ENCODE measurements at places on chromosomes 13 and 19. TPM values are rescaled to one million over a fixed set of nuclear protein-coding genes. Genes with fewer than 3 reads are reported as not detected.
A peak's percentile ranks its signal among the peaks of the same experiment; 100 is the strongest.

DNA sequence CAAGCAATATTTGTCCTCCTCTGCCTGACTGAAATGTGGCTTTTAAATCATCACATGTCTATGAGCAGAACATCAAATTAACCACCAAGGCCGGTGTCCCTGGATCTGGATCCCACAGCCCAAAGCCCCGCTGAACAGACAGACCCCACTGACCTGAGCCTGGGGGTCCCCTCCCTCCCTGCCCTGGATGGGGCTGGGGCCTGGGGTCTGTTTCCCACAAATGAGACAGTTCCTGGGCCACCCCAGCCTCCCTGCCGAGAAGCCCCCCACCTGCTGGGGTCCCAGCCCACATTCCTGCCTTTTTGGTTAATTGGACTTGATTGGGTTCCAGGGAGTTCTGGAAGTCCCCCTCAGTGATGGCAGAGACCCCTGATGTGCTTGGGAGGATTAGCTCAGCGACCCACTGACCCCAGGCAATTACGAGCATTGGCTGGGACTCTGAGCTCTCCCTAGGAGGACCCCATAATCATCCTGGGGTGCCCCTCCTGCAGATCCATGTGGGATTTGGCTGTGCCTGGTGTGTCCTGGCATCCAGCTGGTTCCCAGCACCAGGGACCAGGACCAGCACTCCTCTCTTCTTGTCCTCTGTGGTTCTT is 19.4 kb upstream of the CPAMD8 start:
- H3K36me3 ChIP-seq, result no peaks in the 10 kb centered on the region
- no peak overlapping the region for H3K4me3 ChIP-seq
- no peaks in the 10 kb centered on the region for H3K4me1 ChIP-seq
- H3K27ac ChIP-seq, result no peak overlapping the region
- no peaks in the 10 kb centered on the region for H3K27me3 ChIP-seq

GRCh38 chr19:45507872-45508416 is 665 bp downstream of the VASP start:
- H3K27me3 ChIP-seq, result no peaks in the 10 kb centered on the region
- peaks cover 8% of the 10 kb centered on the region for H3K4me1 ChIP-seq
- H3K36me3 ChIP-seq, result no peaks in the 10 kb centered on the region
- DNase-seq, result peak; percentile 12
- peak overlapping the region; percentile 90 for H3K27ac ChIP-seq

DNA sequence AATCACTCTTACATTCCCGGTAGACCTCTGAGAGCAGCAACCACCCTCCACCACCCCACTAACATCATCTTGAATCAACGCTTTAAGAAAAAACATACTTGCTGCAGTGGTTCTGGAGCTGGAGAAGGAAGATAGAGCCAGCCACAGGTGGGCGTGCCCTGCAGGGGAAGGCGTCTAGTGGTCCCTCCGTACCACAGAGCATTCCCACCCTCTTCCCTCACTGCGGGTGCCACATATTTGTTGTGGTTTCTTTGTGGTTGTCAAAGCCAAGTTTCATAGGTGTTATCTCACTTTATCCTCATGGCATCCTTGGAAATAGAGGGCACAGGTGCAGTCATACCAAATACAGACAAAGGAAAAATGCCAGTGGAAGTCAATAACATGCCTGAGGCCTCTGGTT is 22.2 kb downstream of the COL4A2 start:
- H3K27me3 ChIP-seq, result no peaks in the 10 kb centered on the region
- DNase-seq, result no peak
- H3K27ac ChIP-seq, result no peak overlapping the region
- no peak overlapping the region for H3K4me3 ChIP-seq

DNA sequence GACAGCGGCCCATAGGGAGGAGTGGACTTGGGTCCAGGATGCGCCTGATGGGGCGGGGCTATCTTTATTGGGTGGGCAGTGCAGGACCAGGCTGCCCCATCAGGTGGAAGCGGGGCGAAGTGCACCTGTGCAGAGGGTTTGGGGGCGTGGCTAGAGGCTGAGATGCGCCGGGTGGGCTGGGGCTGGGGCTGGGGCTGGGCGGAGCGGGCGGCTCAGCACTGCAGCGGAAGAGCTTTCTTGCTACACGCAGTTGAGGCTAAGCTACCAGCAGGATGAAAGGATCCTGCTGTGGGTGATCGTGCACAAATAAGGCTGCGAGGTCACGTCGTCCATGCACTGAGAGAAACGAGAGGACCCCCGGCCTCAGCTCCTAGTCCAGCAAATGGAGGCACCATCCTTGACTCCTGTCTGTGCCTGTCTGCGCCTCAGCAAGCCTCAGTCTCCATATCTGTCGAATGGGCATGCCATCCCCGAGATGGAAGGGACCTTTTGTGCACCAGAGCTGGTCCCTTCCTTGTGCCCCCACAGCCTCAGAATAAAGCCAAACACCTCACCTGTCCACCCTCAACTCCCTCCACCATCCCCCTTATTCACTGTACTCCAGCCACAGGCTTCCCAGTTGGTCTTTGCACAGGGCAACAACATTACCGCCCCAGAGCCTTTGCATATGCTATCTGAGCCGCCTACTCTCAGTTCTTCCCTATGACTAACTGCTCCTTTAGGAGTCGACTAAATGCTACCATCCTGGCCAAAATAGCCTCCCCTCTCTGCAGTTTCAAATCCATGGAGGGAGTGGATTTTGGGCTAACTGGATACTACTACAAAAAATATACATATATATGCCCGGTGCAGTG is 21.0 kb upstream of the HOMER3 start:
- H3K4me3 ChIP-seq, result no peak overlapping the region
- DNase-seq, result peak; percentile 76
- no peaks in the 10 kb centered on the region for H3K4me1 ChIP-seq
- no peak overlapping the region for H3K27ac ChIP-seq

The VSTM2B gene
- total RNA-seq, result not detected

DNA sequence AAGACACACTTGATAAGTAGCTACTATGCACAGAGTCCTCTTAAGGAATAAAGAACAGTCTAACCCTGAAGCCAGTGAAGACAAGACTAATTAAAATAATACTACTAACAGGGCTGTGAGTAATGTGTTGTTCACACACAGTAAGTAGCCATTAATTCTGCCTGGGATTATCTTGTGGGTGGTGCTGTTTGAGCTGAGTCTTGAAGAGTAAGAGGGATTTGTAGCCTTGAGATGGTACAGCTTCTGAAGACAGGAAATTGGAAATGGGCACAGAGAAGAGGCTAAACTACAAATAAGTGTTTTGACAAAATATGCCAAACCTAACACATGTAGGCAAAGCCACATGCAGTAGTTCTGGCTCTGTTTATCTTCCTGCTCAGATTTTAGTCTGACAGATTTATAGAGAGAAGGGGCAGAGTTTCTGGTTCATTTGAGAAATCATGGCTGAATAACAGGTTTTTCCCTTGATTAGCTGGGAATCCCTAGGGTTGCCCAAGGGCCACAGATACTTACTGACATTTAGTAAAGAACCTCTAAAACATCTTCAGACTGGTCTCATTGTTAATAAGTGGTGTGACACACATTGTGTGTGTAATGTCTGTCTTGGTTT is 38.0 kb downstream of the ITGBL1 start:
- no peak overlapping the region for H3K27ac ChIP-seq
- no peaks in the 10 kb centered on the region for H3K27me3 ChIP-seq
- no peak overlapping the region for H3K4me3 ChIP-seq

DNA sequence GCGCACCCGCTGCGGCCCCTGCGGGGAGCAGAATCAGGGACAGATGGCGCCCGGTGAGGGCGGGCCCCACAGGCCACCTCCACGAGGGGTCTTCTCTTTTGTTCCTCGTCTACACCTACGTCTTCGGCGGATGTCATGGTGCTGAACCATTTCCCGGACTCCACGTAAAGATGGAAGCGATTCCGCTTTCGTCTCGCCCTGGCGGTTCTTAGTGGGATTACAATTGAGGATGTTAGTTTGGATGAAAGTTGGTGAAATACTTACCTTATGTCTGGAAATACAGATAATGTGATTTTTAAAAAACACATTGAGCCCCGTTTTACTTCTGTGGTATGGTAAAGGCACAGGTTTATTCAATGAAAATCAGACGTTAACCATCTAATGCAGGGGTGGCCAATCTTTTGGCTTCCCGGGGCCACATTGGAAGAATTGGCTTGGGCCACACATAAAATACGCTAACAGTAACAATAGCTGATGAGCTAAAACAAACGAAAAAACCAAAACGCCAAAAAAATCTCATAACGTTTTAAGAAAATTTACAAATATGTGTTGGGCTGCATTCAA is 1.4 kb upstream of the ZMYM5 start:
- DNase-seq, result peak; percentile 92
- H3K27me3 ChIP-seq, result no peaks in the 10 kb centered on the region
- H3K4me1 ChIP-seq, result peaks cover 8% of the 10 kb centered on the region
- peak overlapping the region; percentile 81 for H3K4me3 ChIP-seq
- no peaks in the 10 kb centered on the region for H3K36me3 ChIP-seq
- peak overlapping the region; percentile 98 for H3K27ac ChIP-seq

The ALOX5AP gene
- 25.0 TPM for total RNA-seq

DNA sequence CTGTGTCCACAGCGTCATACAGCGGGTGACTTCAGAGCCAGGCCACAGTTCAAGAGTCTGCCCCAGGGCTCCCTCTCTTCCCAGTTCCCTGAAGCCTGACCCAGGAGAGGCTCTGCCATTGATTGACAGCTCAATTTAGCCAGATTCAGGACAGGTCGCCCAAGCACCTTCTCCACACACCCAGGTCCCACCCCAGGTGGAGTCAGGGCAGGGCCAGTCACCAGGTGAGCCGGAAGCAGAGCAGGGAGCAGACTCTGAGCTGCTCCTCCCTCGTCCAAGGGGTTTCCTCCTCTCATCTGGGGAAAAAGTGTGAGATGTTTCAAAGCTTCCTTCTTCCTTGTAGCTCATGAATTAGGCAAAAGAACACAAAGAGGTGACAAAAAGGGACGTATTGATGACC is 5.6 kb downstream of the CEACAM7 start:
- DNase-seq, result no peak
- no peaks in the 10 kb centered on the region for H3K27me3 ChIP-seq
- H3K36me3 ChIP-seq, result no peaks in the 10 kb centered on the region
- H3K27ac ChIP-seq, result no peak overlapping the region
- no peaks in the 10 kb centered on the region for H3K4me1 ChIP-seq
- no peak overlapping the region for H3K4me3 ChIP-seq

- H3K4me1 ChIP-seq, result no peaks in the 10 kb centered on the region
- no peak for DNase-seq
- no peaks in the 10 kb centered on the region for H3K36me3 ChIP-seq
- H3K27ac ChIP-seq, result no peak overlapping the region
Measured at GRCh38 chr13:99258946-99259345, 767 bp upstream of the GPR18 start.

DNA sequence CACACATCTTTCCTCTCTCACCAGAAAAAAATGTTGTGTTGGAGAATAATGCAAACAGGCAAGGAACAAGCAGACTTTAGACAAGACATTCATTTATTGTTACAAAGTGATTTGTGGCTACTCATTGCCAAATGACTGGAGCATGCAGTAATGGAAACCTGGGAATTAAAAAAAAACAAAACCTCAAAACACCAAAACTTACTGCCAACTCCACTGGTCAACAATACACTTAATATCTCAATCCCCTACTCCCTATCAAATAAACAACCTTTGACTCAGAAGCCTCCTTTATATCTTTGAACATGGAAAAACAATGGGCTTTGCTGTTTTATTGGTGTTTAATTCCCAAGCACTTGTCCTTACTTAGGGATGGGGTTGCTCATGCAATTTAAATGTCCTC is 112.8 kb downstream of the POSTN start:
- H3K27ac ChIP-seq, result no peak overlapping the region
- H3K27me3 ChIP-seq, result no peaks in the 10 kb centered on the region
- no peaks in the 10 kb centered on the region for H3K36me3 ChIP-seq
- no peak overlapping the region for H3K4me3 ChIP-seq
- no peaks in the 10 kb centered on the region for H3K4me1 ChIP-seq

GRCh38 chr13:24741016-24741662 is 22.8 kb upstream of the RNF17 start:
- H3K36me3 ChIP-seq, result no peaks in the 10 kb centered on the region
- H3K27me3 ChIP-seq, result peaks cover 2% of the 10 kb centered on the region
- no peaks in the 10 kb centered on the region for H3K4me1 ChIP-seq
- H3K27ac ChIP-seq, result no peak overlapping the region

DNA sequence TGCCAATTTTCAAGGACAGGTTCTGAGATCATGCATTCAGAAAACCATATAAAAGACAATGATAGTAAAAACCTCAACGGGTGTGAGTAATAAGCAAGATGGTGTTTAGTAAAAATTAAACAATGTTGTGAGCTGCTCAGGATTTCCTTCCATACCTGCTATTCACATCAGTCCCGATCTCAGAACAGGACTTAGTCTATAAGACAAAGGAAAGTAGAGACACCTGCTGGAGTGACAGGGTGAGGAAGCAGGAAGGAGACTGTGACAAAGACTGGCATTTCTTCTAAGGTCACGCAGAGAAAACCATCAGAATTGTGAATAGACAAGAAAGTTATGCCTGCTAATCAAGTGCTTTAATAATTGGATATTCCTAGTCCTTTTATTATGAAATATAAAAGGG is 648.0 kb downstream of the DACH1 start:
- DNase-seq, result peak; percentile 43
- no peaks in the 10 kb centered on the region for H3K27me3 ChIP-seq
- H3K4me1 ChIP-seq, result no peaks in the 10 kb centered on the region

The NKPD1 gene
- 0.09 TPM for total RNA-seq

The P2RY11 gene
- total RNA-seq, result 17.3 TPM

The PSG11 gene
- total RNA-seq, result not detected

DNA sequence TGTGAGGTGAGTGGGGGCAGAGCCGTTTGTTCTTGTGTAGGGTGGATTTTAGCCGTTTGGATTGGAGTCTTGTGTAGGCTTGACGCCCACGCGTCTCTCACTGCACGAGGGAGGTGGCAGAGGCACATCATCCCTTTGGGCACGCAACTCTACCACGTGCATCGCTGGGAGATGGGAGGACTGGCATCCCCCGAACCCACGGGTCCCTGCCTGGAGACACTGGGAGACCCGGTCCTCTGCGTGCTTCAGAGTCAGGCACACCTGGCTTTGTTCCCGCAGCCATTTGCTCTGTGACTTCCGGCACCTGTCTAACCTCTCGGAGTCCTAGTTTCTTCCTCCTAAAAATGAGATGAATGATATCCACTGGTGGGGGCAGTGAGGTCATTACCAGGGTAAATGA is 6.4 kb downstream of the ARHGEF7 start:
- no peak overlapping the region for H3K4me3 ChIP-seq
- H3K27ac ChIP-seq, result no peak overlapping the region

The CILP2 gene
- total RNA-seq, result 0.41 TPM

Data from kidney (tissue), 22 donors.